Right ventricle myocardium inferior (tissue), 1 donor: ENCODE measurements at places on chromosomes 13 and 19.
A peak's percentile ranks its signal among the peaks of the same experiment; 100 is the strongest.

DNA sequence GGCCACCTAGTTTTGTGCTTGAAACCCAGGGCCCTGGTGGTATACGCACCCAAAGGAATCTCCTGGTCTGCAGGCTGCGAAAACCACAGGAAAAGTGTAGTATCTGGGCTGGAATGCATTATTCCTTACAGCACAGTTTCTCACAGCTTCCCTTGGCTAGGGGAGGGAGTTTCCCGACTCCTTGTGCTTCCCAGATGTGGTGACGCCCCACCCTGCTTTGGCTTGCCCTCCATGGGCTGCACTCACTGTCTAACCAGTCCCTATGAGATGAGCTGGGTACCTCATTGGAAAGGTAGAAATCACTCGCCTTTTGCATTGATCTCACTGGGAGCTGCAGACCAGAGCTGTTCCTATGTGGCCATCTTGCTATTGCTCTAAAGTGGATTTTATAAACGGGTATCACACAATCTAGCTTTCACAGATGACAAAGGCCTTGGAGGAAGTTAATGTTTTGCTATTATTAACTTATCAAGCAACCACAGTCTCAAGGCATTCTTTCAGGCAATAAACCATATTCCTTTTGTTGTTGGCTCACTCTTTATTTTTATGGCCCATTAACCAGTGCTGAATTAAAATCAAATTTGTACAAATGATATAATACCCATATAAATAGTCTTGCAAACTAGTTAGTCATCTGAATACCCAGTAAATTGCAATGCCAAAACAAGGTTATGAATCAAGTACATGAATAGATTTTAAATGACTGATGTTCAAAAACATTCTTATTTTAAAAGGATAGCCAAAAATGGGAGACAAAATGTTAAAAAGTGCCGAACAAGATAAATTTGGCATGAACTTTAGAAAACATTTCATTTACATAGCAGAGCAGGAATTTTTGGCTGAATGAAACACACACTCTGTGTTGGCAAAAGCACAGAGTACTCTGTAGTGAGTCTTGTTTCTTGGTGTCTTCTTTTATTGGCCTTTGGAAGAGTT is 475.4 kb upstream of the ARGLU1 start:
- DNase-seq = no peak

DNA sequence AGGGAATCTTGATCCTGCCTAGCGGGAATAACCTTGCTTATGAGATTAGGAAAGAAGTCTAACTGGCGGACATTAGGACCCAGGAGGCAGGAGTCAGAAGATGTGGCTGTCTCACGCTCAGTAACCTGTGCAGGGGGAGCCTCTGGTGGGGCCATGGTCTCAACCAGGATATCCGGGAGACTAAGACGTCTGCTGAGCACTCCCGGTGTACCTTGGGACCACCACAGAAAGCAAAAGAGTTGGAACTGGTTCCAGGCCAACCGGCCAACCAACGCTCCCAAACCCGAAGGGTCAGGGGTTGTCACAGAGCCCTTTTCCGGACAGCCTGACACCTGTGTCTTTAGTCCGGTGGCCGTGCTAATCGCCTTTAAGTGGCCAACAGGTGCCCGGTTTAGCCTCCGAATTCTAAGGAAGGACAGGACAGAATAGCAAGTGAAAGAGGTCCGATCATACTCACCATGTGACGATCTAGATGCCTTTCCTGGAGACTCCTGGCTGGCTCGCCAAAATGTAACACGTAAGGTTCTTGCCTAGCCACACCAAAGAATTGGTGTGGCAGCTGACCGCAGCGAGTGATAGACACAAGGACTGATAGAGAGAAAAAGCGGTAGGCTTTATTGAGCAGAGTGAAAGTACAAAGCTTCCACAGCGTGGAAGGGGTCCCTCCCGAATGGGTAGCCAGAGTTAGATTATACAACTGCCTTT is 103.9 kb upstream of the DIAPH3 start:
- no peak for DNase-seq

- DNase-seq = peak; percentile 90
Measured at GRCh38 chr19:44757735-44758505, 9.4 kb downstream of the BCL3 start.

DNA sequence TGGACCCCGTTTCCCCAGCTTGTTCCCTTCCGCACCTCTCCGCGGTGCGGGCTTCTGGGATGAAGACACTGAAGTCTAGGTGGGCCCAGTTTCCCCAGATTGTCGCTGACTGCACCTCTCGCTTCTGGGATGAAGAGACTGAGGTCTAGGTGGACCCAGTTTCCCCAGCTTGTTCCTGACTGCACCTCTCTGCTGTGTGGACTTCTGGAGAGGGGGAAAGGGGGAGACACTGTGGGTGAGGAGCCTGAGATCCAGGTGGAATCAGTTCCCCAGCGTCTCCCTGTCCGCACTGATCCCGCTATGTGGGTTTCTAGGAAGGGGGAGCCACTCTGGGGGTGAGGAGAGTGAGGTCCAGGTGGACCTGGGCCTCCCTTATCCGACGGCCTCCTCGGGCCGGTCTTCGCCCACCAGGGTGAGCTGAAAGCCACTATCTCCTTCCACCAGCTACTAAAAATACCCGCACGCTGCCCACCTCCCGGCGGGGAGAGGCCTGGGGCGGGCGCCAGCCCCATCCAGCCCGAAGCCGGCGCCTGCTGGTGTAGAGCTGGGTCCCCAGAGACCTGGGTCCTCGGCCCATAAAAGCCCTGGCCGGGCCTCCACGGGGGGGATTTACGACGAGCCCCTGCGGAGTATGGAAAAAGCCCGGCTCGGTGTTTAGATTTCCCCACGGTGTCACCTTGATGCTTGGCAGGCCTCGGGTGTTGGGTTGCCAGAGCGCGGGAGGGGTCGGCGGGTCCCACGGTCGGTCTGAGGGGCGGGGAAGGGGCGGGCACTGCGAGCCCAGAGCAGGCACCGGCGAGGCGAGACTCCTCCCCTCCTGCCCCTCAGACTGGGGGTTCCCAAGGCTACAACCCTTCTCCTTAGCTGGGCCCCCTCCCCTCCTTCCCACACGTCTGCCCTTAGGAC is 10.6 kb downstream of the FUT6 start:
- DNase-seq = no peak

GRCh38 chr13:111129465-111130115 is 14.5 kb downstream of the ARHGEF7 start:
- no peak for DNase-seq

GRCh38 chr13:41639955-41640780 is 182.8 kb downstream of the RGCC start:
- DNase-seq = no peak

GRCh38 chr19:17214508-17215126 is 540 bp upstream of the USE1 start:
- no peak for DNase-seq

DNA sequence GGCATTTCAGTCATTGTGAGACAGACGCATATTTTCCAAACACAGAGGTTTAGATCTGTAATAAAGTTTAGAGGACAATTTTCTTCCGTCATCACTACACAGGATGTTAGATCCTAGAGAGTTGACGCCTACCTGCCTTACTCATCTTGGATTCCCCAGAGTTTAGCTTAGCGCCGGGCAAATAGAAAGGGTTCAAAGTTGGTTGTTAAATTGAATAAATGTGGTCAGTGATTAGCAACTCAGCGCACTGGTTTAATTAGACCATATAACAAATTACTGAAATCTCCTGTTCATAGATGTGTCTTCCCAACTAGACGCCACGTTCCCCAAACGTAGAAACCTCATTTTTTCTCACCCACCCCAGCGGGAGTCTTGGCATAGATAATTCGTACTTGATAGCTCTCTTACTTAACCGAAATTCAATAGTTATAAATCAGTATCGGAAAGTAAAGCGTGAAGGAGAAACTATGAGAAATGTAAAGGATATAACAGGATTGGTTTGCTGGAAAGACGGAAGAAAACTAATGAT is 726 bp upstream of the UFM1 start:
- no peak for DNase-seq

GRCh38 chr13:85509512-85509911 is 289.7 kb downstream of the SLITRK6 start:
- no peak for DNase-seq

GRCh38 chr19:55688422-55689218 is 13.6 kb downstream of the EPN1 start:
- peak; percentile 62 for DNase-seq

DNA sequence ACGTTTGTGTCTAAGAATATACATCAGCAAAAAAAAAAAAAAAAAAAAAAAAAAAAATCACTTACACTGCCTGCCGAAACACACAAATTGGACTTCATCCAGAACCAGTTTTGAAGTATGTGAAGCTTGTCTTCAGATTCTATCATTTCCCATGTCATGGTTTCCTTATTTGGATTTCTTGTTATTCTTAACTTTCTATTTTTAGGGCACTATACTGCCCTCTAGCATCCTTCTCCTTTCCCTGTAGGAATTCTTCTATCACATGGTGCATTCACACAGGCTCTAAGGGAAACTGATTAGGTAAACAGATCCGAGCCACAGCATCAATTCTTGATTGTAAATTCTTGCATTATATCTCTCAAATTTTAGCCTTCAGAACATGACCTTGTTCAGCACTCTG is 1507.5 kb downstream of the OLFM4 start:
- no peak for DNase-seq

- DNase-seq = no peak
Measured at GRCh38 chr13:79171141-79172061, 234.7 kb downstream of the RBM26 start.

DNA sequence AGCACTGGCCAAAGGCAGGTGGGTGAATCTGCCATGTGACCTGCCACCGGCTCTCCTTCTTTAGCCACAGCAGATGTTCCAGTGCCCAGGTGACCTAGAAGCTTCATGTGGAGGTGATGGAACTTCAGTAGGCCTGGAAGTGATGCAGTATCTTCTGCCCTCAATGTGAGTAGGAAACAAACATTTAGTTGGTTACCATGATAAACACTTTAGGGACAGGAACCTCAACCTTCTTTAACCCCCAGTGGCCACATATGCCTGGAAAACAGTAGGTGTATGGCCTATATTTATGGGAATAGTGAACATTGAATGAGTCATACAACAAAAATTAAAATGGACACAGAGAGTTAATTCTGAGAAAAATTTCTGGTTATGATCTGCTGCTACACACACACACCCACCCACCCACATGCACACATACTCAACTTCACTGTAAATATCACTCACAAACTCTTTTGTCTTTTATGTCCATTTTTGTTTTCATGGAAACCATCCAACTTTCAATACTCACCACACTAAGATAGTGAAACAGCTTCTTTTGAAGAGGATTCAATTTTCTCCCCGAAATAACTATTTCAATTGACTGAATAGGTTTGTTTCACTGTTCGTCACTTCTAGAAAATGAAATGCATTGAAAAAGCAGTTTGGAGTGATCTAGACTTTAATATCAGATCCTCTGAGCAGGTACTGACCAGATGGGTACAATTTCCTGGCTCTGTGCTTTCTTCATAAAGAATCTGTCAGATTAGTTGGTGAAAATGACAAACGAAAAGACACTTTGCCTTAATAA is 97.3 kb downstream of the STARD13 start:
- DNase-seq = no peak

DNA sequence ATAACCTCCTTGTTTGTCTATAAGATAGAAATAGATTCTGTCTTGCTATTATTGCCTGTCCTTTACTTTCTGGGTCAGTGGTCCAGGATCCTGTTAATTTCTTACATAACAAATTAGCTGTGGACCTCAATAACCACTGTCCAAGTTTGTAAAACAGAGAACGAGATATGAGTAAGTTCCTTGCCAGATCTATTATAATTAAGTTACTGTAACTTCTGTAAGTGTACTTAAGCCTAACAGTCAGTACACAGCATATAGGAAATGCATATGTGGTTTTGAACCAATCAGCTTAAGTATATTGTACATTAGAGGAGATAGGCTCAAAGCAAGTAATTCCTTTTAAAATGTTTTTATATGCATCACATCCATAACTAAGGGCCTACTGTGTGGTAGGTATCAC is 34.9 kb downstream of the HTR2A start:
- DNase-seq = no peak

GRCh38 chr13:31818236-31818635 is 78.9 kb downstream of the RXFP2 start:
- DNase-seq = no peak

- DNase-seq = no peak
Measured at GRCh38 chr13:79314652-79315051, 91.4 kb downstream of the RBM26 start.

DNA sequence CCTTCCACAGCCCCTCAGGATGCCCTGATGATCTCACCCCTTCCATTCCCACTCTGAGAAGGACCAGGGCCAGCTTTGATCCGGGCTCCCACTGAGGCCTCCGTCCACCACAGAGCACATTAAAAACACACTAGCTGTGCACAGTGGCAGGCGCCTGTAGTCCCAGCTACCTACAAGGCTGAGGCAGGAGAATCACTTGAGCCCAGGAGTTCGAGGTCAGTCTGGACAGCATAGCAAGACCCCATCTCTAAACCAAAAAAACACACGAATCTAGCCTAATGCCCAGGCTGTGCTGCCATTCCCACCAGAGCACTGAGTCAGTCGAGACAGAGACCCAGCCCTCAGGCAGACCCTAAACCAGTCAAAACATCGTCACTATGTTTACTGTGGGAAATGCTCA is 14.1 kb downstream of the RFX1 start:
- DNase-seq = no peak

DNA sequence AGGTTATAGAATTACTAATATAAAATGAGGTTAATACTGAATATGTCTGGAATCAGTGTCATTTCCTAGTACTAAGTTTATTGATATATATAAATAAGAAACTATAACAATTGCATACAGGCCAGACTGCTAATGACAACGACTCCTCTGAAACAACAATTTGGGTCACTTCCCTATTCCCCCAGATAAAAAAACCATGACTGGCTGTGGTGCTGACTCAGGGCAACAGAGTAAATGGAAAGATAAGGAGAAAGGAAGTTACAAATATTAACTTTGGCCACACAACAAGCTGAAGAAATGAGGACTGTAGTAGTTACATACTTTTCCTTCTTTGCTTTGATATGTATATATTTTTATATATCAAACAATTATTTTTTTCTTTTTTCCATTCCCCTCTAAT is 263.7 kb upstream of the PCDH9 start:
- no peak for DNase-seq

GRCh38 chr13:39016787-39017186 is 21.1 kb downstream of the PROSER1 start:
- no peak for DNase-seq

DNA sequence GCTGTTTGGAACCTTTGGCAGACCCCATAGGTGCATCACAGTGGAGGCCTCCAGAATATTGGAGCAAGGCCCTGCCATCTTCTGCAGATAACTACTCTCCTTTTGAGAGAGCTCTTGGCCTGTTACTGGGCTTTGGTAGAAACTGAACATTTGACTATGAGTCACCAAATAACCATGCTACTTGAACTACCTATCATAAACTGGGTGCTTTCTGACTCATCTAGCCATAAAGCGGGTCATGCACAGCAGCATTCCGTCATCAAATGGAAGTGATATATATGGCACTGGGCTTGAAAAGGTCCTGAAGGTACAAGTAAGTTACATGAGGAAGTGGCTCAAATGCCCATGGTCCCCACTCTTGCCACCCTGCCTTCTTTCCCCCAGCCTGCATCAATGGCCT is 782.5 kb upstream of the SLITRK6 start:
- no peak for DNase-seq

GRCh38 chr13:36211567-36211966 is 2.8 kb downstream of the SOHLH2 start:
- DNase-seq = no peak
